ENCODE measurements at places on chromosomes 7 and 10.

GRCh38 chr10:11276449-11276990 is 258.8 kb downstream of the CELF2 start:
- DNase-seq: no peak

- no peak for DNase-seq
Observed at GRCh38 chr7:103011650-103012049, 62.9 kb downstream of the FBXL13 start.

- DNase-seq: no peak
Observed at GRCh38 chr7:116687801-116688201, 15.8 kb downstream of the MET start.

DNA sequence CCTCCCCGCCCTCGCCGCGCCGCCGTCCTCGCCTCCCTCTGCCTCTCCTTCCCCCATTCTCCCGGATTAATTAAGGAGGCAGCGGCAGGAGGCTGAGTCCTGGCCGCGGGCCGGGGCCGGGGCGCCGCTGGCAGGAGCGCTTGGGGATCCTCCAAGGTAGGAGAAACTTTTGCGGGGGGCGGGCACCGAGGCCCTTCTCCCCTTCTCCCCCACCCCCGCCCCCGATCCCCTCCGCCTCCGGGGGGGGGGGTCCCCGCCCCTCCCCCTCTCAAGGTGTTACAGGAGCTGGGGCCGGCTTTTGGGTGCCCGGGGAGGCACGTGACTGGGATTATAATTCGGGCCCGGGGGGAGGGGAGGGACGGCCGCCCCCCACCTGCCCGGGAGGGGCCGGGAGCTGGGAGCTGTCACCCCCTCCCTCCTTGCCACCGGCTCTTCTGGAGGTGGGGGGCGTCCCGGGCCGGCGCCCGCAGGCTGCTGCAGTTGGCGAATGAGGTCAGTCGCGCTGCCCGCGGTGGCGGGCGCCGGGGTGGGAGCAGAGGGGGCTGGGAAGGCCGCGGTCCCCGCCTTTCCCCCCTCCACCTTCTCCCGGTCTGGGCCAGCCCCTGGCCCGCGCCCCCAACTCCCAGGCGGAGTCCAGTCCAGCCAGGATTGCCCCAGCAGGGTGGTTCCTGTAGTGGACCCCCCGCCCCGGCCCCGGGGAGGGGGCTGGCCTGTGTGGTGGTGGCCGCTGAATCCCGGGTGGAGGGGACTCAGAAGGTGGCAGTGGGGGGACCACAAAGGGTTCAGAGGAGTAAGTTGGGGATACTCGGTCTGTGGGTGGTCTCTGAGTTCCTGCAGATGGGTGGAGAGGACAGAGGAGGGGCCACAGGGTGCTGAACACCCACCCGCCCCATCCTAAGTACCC is 567 bp downstream of the GTF2IRD1 start:
- DNase-seq: no peak

- no peak for DNase-seq
Observed at GRCh38 chr10:34180749-34181148, 634.3 kb downstream of the PARD3 start.

DNA sequence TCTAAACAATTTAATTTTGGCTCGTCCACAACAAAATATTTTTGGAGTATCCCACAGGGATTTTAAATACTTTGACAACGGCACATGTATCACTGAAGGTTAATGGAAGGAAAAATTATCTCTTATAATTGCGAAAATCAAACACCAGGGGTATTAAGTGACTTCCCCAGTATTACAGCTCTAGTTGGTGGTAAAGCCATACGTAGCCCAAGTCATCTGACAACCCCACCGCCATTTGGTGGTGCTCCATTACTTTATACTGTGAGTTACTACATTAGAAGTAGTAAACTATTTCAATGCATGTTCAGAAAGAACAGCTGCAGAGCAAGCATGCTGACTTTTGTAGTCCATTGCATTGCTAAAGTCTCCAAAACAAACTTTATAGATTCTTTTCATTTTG is 179.7 kb downstream of the HGF start:
- DNase-seq: no peak

- DNase-seq: no peak
Observed at GRCh38 chr10:84294766-84295447, 33.5 kb upstream of the CCSER2 start.

GRCh38 chr10:3766046-3766756 is 18.8 kb downstream of the KLF6 start:
- DNase-seq: no peak

DNA sequence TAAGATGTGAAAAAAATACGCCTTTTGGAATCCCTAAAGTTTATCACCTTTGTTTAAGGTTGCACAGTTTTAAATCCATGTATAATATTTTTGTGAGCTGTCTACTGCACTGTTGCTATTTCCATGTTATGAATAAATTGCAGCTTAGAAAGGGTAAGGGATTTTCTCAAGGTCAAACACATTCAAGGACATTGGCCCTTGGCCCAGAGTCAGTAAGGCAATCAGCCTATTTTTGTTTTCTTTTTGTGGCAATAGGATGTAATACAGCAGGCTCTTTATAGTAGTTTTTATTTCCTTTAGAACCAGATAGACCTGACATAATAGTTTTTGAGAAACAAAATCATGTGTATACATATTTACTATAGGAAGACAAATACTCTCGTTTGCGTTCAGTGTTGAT is 219.8 kb downstream of the ACTR3B start:
- no peak for DNase-seq

DNA sequence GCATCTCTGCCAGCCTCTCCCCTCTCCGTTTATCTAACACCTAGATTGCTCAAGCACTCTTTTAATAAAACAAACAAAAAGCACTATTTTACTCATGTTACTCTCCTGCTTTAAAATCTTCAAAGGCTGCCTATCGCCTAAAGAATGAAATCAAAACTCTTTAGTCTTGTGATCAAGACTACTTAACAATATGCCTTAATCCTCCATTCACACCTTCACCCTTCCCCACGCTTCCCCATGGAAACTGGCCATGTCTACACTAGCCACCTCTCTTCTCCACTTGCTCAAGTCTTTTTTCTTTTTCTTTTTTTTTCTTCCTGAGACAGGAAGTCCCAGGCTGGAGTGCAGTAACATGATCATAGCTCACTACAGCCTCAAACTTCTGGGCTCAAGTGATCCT is 47.8 kb upstream of the TMEM213 start:
- DNase-seq: no peak

DNA sequence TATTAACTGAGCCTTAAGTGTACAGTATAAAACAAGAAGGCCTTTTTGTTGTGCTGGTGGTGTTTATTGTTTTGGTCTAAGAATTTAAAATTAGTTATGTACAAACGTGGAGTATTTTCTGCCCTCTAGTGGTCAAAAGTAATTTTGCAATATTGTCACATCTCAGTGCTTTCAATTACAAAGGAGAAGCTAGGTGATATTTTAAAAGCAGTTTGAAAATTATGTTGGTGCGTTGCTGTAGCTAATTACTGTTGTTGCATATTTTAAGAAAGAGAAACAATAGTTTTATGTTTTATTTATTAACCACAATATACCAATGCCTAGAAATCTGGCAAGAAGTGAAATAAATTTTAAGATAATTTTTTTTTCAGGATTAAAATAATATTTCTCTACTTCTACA is 11.4 kb downstream of the NPVF start:
- DNase-seq: no peak

- DNase-seq: no peak
Observed at GRCh38 chr7:80089366-80089765, 45.3 kb upstream of the GNAI1 start.

- DNase-seq: no peak
Observed at GRCh38 chr7:29917641-29918040, 72.0 kb downstream of the SCRN1 start.

DNA sequence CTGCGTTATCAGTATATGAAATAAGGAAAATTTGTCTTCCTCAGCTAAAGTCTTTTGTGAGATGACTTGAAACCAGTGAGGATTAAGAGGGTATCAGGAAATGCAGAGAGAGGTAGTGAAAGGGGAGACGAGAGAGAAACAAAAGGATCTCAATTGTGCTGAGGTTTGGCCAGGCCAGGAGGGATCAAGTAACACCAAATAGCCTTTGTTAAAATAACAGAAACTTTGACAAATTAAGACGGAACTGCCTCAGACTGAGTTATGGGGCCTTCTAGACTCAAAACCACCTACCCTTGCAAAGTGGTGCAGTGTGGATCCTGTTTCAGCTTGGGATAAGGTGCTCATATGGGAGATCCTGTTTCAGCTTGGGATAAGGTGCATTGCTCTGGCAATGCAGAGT is 263.1 kb downstream of the CREB5 start:
- no peak for DNase-seq

GRCh38 chr7:28750981-28751380 is 207.1 kb downstream of the TRIL start:
- DNase-seq: no peak

DNA sequence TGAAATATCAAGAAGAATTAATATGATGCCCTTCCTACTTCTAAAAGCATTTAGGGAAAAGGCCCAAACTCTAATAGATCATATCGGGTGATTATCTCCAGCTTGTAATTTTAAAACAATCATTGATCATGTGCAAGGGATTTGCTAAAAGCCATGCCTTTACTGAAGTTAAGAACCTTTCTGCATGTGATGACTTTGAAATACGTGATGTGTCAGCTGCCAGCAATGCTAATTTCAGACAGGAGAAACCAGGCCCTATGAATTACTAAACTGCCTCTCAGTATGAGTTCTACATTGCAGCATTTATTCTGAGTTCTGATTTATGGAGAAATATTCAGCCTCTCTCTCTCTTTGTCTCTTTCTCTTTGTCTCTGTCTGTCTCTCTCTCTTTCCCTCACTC is 203.6 kb upstream of the AKR1E2 start:
- DNase-seq: no peak

- no peak for DNase-seq
Observed at GRCh38 chr7:559396-559705, 39.7 kb upstream of the PDGFA start.

DNA sequence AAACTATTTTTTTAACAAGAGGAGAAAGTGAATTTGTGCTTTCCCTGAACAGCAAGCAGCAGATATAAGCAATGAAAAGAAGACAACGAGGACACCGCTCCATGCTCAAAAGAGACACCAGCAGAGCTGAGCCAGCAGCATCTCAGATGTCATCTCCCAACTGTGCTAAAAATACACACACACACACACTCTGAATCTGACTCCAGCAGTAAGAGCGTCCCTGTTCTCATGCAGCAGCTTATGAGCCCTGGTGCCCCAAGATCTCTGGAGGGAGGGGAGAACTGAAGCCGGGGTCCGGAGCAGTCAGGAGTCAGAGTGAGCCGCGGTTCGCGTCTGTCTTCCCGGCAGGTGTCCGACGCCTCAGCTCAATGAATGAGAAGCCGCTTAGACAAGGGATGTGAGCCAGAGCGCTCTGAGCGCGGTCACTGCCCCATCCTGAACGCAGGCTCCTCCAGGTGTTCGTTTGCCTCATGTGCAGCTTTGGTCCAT is 49.2 kb downstream of the SVIL start:
- no peak for DNase-seq

GRCh38 chr7:138978541-138979184 is 2.5 kb downstream of the KIAA1549 start:
- DNase-seq: no peak

DNA sequence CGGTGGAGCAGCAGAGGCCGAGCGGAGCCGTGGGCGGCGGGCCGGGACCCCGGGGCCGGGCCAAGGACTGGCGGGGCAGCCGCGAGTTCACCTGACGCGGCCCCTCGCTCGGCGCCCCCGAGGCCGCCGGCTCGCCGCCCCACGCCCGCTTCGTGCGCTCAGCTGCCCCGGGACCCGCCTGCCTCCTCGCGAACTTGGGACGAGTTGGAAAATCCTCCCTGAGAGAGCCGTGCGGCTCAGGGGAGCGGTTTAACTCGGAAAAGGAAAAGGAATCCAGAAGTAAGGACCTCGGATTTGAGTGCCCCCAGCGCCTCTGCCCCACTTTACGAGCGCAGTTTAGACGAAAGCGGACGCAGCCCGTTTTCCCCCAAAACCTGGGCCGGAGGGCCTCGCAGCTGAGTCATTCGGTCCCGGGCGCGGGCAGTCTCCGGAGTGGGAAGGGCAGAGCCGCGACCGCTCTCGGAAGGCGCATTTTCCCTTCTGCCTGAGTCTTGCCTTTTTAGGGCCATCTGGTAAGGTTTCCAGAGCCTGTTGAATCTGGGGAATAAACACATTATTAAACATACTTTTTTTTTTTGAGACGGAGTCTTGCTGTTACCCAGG is 744 bp downstream of the CREM start:
- DNase-seq: no peak

DNA sequence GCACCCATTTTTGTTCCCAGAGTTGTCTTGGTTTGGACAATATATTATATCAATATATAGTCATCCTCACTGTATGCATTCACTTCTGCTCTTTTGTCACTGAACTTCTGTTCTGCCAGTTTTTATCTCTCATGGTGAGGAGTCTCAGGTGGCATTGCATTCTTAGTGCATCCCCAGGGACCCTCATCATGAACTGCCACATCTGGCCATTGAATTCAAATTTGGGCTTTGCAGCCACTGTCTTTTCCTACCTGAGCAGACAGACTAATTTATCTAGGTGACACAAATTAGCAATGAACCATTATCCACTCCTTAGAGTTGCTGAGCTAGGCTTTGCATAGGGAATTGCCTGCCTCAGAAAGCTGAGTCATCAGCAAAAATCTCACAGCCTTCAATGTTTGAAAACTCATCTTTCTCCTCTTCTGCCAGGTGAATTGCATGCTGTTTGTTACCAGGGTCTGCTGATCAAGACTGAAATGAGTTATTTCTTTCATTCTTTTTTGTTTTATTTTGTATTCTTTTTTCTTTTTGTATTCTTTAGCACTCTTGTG is 316.8 kb upstream of the MTPN start:
- DNase-seq: no peak

DNA sequence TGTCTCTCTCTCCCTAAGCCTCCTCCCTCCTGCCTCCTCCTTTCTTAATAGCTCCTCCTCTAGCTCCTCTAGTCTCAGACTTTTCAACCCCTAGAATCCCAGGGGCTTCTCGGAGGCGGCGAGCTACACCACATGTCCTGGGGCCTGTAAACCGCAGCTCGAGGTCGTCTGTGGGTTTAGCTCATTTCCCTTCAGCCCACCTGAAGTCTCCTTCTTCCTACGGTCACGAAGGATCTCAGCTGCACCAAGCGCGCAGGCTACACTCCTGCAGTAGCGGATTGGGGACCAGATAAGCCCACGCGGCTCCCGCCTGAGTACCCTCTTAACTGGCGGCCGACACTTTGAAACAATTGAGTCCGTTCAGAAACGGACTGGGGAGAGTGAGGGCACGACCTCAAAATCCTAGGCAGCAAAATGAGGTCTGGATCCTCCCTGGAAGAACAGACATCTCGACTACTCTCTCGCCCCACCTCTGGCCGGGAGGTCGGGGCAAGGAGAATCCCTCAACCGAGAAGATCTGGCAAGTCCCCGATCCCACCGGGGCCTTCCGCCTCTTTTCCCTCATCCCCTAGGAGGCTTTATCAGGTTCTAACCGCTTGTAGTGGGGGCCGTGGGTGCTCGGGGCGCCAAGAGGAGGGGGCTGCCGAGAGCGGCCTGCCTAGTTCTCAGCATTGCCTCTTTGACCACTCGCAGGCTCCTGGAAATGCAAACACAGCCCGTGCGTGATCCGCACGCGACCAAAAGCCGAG is 1.3 kb upstream of the SORCS3 start:
- no peak for DNase-seq
